ENCODE measurements at places on chromosomes 11 and 22.

DNA sequence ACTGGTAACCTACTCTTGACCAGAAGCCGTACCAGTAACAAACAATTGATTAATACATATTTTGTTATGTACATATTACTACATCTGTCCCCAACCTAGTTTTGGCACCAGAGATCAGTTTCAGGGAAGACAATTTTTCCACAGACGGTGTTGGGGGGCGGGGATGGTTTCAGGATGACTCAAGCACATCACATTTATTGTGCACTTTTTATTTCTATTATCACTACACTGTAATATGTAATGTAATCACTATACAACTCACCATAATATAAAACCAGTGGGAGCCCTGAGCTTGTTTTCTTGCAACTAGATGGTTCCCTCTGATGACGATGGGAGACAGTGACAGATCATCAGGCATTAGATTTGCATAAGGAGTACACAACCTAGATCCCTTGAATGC, 15.5 kb downstream of the DGCR8 start:
- no peak for DNase-seq

- no peak for DNase-seq
Observed at GRCh38 chr22:42317691-42318547, 47.5 kb upstream of the TCF20 start.

- no peak for DNase-seq
Observed at GRCh38 chr22:37627545-37627944, 11.9 kb upstream of the SH3BP1 start.

DNA sequence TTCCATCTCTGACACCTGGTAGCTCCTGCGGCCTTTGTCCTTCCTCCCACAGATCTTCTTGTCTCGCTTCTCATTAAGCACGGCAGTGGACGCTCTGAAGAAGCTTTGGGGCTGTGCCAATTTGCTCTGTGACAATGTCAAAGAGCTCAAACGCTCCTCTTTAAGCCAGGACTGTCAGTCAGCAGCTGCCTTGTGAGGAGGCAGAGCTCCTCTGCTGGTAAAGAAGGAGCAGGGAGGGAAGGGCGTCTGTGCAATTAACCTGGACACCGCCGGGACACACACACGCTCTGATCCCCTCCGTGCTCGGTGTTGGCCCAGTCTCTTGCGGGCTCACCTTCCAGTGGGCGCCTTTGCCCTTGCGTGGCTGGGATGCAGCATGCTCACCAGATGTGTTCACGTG, 373.9 kb downstream of the BRD1 start:
- no peak for DNase-seq

DNA sequence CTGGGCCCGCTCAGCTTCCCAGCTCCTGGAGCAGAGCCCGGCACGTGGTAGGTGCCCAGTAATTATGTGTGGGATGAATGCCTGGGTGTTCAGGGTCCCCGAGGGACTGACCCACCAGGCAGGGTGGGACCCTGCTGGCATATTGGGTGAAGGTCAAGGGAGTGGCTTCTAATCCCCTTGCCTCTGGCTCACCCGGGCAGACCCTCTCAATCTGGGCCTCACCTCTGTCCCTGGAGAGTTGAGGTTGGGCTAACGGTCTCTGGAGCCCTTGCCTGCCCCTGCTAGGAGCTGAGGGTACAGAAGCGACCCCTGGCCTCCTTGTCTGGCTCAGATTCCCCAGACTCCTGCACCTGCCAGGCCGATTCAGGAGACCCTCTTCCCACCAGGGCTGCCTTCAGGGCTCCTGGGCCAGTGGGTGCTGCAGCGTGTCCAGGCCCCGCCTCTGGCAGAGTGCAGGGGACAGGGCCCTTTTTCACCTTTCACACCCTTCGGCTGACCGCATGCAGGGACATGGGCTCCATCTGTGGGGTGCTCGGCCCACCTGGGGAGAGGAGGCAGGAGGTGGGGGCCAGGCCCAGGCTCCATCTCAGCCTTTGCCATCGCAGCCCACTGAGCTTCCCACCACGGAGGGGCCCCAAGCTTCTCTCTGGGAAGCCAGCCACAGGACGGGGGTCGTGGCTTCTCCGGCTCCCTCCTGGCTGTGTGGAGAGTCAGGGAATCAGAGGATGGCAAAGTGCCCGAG, 3.8 kb upstream of the CTSD start:
- no peak for DNase-seq

DNA sequence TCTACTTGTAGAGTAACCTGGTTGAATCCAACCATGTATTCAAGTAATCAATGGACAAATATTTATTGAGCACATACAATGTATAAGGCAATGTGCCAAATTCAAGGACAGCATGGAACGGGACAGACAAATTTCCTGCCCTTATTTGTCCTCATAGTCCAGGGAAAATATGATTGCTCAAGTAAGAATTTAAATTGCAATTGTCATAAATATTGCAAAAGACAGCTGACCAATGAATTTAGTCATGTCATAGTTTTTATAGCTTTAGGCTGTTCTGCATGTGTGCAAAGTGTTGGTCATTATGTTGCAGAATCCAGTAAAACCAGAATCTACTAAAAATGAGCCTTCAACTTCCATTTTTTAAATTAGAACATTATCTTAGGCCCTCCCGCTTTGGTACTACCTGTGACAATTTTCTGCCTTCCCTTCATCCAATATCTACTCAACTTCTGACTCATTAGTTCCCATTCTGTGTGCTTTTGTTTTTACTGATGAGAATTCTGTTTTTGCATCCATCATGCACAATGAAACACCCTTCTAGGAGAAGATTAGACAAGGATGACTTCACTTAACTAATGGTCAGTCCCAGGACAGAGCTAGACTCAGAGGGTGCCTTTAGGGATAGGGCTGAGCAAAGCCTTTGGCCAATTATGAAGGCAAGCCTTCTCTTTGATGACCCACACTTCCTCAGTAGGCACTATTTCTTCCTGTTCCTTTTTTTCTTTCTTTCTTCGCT, 45.8 kb upstream of the FIBIN start:
- DNase-seq: no peak

DNA sequence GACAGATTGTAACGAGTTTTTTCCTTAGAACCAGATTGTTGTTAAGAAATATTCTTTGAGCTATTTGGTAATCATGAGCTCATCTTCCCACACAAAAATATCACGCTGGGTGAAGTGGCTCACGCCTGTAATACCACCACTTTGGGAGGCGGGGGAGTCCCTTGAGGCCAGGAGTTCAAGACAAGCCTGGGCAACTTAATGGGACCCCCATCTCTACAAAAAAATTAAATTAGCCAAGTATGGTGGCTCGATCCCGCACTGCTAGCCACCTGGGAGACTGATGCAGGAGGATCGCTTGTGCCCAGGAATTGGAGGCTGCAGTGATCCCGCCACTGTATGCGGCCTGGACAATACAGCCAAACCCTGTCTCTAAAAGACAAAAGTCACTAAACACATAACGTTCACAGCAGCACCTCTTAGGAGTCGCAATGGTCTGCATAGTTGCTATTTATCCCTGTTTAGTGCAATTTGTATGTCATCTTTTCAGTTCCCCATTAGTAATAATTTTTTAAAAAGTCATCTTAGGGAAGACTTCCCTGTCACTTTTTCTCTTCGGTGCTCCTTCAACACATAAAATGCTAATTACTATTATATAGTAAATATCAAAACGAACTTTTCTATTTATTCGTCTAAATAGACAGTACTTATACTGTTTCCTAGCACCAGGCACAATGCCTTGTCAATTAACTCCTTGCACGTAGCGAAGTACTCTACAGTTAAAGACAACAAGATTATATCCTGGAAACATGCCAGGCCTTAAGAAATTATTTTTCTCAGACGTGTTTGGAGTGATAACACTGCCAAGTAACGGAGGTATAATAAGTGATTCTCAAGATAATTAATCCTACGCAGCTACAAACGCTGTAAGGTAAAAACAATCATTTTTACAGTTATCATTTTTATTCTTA, 1.1 kb downstream of the ST13 start:
- no peak for DNase-seq

GRCh38 chr22:48345631-48346030, 1482.0 kb downstream of the BRD1 start:
- no peak for DNase-seq

- DNase-seq: no peak
Observed at GRCh38 chr11:95827696-95828095, 37.4 kb downstream of the CEP57 start.

- DNase-seq: no peak
Observed at GRCh38 chr11:66894141-66894540, 37.3 kb downstream of the LRFN4 start.

Measured in NCI-H1930 (cell line).